ENCODE measurements at places on chromosomes 3 and 15.

GRCh38 chr15:52326756-52327155 is 31.2 kb upstream of the MYO5C start:
- DNase-seq, result no peak

DNA sequence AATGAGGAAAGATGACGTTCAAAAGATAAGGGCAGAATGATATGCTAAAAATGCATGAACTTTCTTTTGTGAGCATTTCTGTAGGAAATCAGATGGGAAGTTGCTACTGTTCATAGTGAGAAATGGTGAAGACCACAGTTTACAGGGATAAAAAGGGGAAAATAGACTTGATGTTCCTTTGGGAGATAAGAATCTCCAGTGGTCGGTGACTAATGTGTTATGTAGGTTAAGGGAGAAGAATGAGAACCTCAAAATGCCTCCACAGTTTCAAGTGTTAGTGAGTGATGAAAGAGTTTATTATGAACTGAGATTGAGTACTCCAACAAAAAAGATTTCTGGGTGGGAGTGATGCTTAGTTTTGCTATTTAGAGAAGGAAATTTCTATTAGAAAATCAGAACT is 247.2 kb downstream of the LSAMP start:
- DNase-seq, result no peak

- DNase-seq, result peak; percentile 91
Measured at GRCh38 chr15:22872936-22873701, 34.7 kb downstream of the NIPA2 start.

GRCh38 chr3:69241769-69242168 is 119.4 kb upstream of the LMOD3 start:
- no peak for DNase-seq

DNA sequence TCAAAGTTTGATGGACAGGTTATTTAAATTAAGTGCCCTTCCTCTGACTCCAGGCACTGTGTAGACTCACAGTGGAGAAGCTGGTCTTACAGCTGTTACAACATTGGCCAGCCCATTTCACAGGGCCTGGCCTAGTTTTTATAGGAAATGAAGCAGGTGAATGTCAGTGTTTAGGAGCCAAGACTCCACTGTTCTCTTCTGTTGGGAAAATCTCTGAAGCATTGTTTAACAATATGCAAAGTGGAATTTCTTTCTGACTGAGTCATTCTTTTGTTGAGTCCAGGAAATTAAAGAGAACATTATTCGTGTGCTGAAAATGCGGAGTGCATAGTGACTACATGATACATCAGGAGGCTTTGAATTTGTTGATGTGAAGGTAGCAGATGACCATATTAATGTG is 64.7 kb downstream of the ARRDC4 start:
- peak; percentile 69 for DNase-seq

DNA sequence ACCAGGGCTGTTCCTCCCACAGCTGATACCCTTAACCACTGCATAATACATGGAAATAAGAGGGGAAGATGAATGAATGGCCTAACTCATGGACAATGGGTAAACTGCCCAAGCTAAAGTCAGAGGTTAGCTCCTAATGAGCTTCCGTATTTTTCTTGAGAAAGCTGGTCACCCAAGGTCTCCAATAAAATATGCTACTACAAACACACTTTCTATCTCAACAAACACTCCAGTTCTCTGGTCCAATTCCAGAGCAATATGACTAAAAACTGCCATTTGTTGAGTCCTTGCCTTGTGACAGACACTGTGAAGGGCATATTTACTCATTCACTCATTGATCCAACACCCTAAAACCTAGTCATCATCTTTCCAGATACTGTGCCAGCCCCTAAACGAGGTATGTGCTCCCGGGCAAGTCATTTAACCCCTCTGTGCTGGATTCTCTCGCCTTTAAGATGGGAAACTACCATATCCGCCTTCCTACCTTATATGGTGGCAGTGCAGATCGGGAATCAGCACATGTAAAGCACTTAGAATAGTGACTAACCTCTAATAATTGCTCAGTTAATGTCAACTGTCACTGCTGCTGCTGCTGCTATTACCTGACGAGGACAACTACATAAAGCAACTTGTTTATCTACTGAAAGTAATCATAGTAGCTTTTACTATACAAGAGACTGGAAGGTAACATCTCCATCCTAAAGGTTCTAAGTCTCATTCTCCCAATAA is 89.1 kb downstream of the XXYLT1 start:
- DNase-seq, result peak; percentile 48

DNA sequence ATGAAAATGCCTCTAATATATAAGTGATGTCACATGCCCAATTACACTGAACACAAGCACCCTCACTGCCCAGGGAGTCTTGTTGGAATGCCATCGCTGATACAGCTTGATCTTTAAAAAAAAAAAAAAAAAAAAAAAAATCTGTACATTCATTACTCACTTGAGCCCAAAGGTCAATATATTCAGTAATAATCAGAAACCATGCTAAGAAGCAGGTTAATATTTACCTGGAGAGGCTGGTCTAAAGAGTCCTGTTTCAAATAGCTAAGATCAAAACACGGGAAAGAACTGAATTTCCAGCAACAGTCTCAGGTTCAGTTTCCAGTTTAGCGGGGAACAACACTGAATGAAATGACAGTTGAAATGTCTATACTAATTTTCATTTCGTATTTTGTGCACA is 109.9 kb downstream of the UACA start:
- no peak for DNase-seq

DNA sequence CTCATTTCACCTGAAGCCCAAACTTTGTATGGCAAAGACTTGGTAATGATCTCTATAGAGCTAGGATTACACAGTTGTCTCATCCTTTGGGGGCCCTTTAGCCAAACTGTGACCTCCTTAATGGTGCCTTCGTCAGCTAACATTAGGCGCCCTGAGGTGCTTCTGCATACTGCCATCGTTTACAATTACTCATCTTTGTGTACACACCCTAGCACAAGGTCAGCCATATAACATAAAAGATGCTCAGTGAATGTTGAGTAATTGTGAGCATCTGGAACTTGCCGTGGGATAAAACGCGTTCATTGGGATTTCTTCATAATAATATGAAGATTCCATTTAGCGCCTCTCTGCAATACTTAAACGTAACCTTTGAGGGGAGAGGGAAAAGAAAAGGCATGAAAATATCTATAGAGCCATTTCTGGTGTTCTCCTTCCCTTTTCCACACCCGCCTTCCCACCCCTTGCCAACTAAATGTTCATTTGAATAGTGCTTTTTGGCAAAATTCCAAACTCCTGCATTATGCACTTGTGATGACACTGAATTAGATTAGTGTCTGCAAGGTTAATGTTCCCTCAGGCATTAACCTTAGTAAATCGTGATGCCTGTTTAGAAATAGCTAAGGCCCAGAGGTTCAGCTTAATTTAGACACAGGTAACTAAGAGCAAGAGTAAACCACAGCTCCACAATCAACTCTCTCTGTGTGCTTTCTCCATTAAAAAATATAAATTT is 990 bp upstream of the ZNF148 start:
- DNase-seq, result peak; percentile 40

DNA sequence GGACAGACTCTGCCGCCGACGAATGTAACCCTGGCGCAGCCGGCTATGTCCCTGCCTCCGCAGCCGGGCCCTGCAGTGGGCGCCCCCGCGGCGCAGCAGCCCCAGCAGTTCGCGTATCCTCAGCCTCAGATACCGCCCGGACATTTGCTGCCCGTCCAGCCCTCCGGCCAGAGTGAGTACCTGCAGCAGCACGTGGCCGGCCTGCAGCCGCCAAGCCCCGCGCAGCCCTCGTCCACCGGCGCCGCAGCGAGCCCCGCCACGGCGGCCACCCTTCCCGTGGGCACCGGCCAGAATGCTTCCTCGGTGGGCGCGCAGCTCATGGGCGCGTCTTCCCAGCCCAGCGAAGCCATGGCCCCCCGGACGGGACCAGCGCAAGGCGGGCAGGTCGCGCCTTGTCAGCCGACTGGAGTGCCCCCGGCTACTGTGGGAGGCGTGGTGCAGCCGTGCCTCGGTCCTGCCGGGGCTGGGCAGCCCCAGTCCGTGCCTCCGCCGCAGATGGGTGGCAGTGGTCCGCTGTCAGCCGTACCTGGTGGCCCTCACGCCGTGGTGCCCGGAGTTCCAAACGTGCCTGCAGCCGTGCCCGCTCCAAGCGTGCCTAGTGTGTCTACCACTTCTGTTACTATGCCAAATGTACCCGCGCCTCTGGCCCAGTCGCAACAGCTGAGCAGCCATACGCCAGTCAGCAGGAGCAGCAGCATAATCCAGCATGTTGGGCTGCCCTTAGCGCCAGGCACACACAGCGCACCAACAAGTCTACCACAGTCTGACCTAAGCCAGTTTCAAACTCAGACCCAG is 2.4 kb downstream of the TSC22D2 start:
- DNase-seq, result peak; percentile 52

GRCh38 chr3:140170612-140171011 is 235.6 kb downstream of the CLSTN2 start:
- DNase-seq, result no peak

GRCh38 chr3:52796411-52796810 is 1.8 kb downstream of the ITIH3 start:
- DNase-seq, result no peak

GRCh38 chr3:78221300-78221699 is 1181.4 kb downstream of the ROBO2 start:
- no peak for DNase-seq

DNA sequence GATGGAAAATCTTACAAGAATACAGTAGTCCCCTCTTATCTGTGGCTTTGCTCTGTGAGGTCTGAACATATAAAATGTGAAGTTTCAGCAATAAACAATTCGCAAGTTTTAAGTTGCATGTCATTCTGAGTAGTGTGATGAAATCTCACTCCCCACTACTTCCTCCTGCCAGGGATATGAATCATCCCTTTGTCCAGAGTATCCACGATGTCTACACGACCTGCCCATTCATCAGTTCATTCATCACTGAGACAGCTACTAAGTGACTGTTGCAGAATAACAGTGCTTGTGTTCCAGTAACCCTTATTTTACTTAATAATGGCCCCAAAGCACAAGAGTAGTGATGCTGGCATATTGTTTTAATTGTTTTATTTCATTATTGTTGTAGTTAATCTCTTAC is 489.2 kb upstream of the UBE2E2 start:
- DNase-seq, result peak; percentile 72
